ENCODE measurements at places on chromosomes 2 and 18.

DNA sequence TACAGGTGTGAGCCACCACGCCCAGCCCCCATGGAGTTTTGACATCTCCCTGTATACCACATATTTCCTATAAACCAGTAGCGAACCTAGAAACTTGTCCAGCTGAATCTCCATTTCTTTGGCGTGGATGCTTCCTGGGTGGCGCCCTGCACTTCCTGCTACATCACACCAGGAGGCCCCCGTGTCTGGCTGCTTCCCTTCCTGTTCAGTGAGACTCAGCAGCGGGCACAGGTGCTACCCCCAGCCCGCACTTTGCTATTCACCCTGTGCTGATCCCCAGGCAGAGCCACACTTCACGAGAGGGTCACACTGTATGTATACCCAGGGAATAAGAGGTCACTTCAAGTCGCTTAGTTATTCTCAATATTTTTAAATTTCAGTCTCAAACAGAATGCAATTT, 35.0 kb downstream of the CYP27C1 start:
- no peak for DNase-seq

GRCh38 chr2:146251328-146251727, 1593.5 kb upstream of the ACVR2A start:
- DNase-seq: no peak

- no peak for DNase-seq
Measured at GRCh38 chr2:116582850-116583249, 1231.6 kb upstream of the DDX18 start.

DNA sequence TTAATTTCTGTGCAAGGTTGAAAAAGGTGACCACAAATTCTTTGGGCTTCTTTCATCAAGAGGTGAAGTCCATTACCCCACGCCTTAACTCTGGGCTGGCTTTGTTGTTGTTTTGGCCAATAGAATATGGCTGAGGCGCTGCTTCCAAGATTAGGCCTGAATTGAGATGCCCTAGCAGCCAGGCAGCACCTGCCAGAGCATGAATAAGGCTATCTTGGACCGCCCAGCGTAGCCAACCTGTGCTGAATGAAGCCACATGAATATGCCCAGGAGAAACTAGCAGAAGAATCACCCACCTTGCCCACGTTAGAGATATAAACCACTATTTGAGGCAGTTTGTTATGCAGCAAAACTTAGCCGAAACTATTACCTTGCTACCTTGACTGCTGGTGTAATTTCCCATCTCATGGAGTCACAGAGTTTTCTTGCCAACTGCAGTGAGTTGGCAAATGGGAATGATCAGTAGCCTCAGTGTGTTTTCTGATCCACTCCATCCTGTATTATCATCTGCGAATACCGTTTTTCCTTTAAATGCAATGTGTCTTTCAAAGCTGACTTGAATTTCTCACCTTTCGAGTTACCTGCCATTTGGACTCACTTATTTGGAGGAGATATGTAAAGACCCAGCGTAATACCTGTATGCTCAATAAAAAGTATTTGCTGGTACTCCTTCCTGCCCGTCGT, 679 bp downstream of the TSGA10 start:
- DNase-seq: no peak

GRCh38 chr2:210363876-210364275, 48.9 kb upstream of the MYL1 start:
- no peak for DNase-seq

DNA sequence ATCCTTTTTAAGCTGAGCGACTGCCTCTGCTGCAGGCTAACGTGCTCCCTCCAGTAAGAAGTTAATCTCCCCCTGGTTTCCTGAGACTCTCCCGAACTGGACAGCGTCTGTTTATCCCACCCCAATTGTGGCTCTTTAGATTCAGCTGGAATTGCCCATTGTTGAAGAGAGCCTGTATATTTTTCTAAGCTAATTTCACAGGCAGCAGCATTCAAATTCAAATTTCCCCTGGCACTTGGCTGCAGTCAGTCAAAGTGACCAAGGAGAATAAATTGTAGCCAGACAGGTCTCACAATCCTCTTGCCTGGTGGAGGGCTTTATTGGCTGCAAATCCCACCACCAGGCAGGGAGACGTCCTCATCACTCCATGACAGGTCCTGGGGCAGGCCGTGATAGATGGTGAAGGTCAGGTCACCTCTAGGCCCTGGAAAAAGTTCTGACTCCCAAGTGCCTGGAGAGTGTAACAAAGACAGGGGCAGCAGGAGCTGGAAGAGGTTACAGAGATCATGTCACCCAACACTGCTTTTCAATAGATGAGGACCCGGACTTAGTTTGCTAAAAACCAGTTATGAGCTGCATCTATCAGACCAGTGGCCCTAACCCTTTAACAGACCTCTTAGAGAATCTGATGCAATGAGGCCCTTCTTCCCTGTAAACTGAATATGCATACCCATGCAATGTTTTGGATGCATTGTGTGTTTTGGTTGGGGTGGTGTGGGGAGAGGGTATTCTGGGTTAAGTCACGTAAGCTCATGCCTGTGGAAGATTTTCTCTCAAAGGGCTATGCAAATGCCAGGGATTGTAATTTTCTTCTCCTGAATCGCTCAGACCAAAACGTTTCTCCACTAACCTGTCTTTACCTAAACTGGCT, 32.3 kb upstream of the C18orf32 start:
- no peak for DNase-seq

DNA sequence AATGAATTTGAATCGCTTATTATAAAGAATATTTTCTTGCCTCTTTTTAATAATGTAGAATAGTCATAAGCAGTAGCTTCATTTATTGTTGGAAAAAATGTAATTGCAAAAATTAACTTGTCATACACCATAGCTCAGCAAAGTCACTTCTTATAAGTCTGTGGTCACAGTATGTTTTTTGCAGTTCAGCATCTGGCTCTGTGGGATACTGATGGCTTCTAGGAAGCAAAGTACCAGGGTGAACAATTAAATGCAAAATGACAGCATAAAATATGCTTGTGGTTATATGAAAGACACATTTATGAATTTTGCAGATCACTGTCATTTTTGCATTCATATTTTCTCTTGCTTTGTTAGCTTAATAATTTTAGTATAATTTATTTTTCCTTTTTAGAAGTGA, 116.5 kb downstream of the ZNF407 start:
- DNase-seq: no peak

- DNase-seq: no peak
Measured at GRCh38 chr18:49685231-49685942, 123.5 kb downstream of the LIPG start.

DNA sequence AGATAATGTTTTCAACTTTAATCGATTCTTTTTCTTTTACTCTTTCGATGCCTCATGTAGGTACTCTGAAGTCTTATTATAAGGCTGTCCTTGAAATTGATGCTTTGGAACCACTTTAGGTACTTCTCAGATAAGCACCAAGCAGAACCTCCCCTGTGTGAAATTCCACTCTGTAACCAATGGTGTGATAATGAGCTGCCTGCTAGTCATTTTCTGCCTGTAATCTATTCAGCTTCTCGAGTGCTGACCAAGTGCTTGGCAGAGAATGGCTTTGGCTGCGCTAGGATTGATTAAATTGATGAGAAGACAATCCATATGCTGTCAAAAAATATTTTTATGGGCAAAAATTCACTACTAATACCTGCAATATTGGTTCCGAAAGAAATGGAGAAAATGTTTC, 132.1 kb upstream of the STON1 start:
- DNase-seq: no peak

DNA sequence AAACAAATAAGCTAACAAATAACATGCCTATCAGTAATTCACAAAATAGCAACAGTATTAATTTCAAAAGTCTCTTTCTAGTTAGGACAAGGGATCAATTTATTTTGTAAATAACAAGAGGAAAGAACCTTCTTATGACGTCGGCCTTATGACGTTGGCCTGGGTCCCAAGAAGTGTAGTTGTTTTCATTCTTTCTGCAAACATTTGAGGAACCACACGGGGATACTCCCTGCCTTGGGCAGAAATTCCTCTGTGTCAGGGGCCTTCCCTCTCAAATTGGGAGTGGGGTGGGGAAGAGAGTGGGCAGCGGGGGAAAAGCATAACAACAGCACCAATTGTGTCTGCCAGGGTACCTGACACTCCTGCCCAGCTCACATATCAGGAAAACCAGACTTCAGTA, 1.3 kb downstream of the CCDC68 start:
- DNase-seq: no peak

GRCh38 chr2:127950264-127950663, 64.5 kb upstream of the AMMECR1L start:
- no peak for DNase-seq

GRCh38 chr2:25314514-25315315, 27.0 kb downstream of the DNMT3A start:
- DNase-seq: peak; percentile 92

- DNase-seq: peak; percentile 40
Measured at GRCh38 chr2:31239593-31240177, 5.7 kb downstream of the EHD3 start.

DNA sequence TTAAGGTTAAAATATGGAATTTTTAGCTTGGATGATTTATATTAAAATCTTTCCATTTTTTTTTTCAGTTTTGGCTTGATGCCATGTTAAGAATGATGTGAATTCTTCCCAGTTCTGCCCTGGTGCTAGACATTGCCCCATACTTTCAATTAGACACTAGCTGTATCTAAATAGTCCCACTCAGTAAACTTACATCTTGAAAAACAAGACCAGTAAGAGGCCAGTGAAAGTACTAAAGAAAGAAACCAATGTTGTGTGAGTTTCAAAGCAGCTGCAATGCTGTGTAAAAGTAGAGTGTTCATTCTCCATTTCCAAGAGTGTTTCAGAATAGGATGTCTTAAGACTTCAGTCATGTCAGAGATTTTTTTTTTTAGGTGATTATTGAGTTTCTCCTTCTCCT, 40.0 kb upstream of the CYBRD1 start:
- no peak for DNase-seq

- DNase-seq: no peak
Measured at GRCh38 chr18:76384114-76384790, 110.8 kb downstream of the ZNF516 start.

DNA sequence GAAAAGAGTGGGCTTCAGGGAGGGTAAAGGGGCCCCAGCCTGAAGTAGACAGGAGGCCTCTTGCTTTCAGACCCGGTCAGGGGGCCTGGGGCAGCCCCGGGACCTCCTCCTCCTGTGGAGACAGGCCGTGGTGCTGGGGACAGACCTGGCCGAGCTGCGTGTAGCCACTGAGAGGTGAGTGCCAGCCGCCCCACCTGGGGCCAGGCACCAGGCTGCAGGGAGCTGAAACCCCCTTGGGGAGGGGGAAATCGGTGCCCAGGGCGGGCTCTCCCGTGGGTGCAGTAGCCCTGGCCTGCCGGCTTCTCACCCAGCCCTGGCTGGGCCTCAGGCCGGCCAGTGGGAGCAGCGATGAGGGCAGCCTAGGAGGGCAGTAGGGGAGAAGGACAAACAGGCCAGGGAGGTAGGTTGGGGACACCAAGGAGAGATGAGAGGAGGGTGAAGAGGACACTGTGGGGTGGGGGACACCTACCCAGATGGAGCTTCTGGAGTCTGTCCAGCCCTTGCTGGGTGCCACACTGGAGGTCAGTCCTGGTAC, 24.0 kb downstream of the CROCC2 start:
- no peak for DNase-seq

DNA sequence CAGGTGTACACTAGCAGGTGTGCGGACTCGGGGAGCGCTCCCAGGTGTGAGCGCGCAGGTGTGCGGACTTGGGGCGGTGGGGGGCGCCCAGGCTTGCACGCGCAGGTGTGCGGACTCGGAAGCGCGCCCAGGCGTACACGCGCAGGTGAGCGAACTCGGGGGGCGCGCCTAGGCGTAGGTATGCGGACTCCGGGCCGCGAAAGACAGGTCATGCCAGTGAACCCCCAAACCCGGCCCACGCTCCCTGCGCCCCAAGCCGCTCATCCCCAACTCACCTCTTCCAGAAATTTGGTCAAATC, 342 bp downstream of the CYB5A start:
- DNase-seq: no peak

GRCh38 chr2:235850771-235851551, 317.2 kb downstream of the GBX2 start:
- DNase-seq: no peak

DNA sequence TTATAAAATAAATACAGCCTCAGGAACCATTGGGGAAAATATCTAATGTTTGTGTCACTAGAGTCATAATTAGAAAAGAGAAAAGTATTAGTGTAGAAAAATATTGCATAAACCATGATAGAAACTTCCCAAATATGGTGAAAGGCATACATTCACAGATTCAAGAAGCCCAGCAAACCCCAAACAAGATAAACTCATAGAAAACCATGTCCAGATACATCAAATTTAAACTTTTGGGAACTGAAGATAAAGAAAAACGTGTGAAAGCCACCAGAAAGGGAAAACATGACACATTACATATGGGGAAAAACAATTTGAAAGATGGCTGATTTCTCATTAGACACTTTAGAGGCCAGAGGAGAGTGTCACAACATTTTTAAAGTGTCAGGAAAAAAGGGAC, 236.5 kb upstream of the FN1 start:
- DNase-seq: no peak

- no peak for DNase-seq
Measured at GRCh38 chr2:174796319-174796771, 32.1 kb upstream of the CHRNA1 start.

GRCh38 chr2:64203131-64203857, 59.1 kb upstream of the PELI1 start:
- no peak for DNase-seq

GRCh38 chr2:101135412-101136296, 15.5 kb downstream of the TBC1D8 start:
- no peak for DNase-seq

DNA sequence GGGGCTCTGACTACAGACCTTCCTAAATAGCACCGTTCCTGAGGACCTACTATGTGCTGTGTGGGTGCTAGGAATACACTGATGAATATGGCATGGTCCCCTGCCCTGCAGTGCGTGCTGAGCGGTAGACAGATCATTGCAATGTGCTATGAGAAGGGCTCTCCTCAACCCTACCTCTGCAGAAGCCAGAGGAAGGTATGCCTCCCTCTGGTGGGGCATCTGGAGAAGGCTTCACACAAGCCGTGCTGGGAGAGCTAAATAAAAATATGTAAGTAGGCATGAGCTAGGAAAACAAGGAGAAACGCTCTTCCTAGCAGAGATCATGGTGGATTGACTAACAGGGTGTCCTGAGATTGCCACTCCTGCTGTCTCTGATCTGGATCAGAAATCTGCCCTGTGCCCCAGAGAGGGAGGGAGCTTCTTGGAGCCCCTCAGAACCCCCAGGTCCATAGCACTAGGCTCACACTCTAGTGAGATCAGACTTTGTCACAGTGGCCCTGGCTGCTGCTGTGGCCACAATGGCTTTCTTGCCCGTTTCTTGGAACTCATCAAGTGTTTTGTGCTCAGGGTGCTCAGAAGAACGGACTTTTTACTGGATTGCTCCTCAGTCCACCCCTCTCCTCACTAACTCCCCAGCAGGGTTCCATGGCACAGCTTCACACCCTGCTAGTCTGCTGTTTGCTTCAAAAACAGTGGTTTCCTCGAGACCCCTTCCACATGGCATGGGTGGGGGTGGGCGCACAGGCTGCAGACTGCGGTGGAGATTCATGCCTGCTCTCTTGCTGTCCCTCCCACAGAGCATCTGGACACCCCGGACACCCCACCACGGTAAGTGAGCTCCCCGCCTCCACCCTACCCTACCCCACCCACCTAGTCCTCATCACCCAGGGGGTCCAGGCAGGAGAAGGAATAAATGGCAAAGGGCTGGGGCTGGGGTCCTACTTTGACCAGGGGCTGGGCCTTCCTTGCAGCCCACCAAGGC, 14.2 kb downstream of the SIGLEC15 start:
- no peak for DNase-seq
